Stimulated activated naive CD8-positive, alpha-beta T cell treated with anti-CD3 and anti-CD28 coated beads, Interleukin-15, Interleukin-2, amounts not matched to agents 100 U/mL and 50 U/mL, for 24 hours (primary cell): ENCODE measurements at places on chromosomes 13 and 19.
A peak's percentile ranks its signal among the peaks of the same experiment; 100 is the strongest.

GRCh38 chr19:45717983-45718650 is 12.6 kb downstream of the FBXO46 start:
- DNase-seq = no peak

- DNase-seq = no peak
Measured at GRCh38 chr13:84605927-84606326, 723.7 kb upstream of the SLITRK1 start.

GRCh38 chr13:86877441-86877840 is 793.7 kb upstream of the SLITRK5 start:
- DNase-seq = no peak

- no peak for DNase-seq
Measured at GRCh38 chr19:38544569-38545315, 73.0 kb downstream of the MAP4K1 start.

DNA sequence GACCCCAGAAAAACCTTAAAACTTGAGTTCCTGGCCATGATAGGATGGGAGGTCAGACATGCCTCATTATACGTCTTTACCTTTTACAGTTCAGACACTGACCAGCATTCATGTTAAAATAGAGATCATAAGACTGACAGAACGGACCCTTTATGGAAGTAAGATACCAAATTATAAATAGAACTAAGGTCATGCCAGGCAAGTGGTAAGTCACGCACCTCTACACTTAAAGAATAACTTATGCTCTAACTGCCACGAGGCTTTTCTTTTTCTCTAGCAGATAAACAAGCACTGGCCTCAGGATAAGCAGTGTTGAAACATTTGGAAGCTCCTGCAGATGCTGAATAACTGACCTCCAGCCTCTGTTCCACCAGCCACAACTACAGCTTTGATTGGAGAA is 28.4 kb downstream of the GPR42 start:
- no peak for DNase-seq

DNA sequence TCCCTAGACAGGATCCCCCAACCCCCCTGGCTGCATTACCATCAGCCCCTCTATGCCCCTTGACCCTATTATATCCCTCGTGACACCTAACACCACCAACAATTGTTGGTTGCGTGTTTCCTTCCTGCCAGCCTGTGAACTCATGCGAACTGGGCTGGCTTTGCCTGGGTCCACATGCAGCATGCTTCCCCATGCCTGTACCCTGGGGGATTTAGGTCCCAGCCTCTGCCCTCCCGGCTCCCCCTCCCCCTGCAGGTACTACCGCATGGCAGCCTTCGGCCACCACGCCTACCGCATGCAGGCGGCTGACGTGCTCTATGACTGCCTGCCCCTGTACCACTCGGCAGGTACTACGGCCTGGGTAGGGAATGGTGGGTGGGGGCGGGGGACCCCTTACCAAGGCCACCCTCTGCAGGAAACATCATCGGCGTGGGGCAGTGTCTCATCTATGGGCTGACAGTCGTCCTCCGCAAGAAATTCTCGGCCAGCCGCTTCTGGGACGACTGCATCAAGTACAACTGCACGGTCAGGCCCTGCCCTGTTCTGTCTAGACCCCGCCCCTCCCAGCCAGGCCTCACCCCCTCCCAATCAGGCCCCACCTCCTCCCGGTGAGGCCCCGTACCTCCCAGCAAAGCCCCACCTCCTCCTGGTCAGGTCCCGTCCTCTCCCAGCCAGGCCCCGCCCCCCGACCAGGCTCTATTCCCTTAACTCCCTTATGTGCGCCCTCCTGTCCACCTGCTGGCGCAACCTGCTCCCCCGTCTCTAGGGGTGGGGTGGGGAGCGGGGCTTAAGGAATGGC is 18.5 kb downstream of the SLC27A1 start:
- DNase-seq = peak; percentile 90

DNA sequence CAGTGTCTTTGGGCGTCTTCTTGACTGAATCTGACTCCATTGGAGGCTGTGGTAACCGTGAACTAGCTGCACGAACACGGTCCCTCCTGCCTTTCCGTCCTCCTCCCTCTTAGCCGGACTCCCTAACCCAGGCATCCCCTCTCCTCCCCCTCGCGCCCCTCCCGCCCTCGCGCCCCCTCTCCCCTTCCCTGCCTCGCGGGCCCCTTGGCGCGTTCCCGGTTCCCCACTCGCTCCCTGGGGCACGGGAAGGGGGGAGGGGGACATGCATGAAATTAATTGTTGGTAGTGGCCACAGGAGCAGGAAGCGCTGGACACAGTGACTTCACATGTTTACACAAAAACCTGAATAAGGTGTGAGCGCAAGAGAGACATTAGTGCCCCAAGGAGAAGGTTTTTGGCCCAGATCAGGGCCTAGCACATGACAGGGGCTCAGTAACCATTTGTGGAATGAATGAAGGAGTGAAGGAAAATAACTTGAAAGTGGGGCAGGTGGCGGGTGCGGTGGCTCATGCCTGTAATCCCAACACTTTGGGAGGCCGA is 279 bp downstream of the DMRTC2 start:
- no peak for DNase-seq

DNA sequence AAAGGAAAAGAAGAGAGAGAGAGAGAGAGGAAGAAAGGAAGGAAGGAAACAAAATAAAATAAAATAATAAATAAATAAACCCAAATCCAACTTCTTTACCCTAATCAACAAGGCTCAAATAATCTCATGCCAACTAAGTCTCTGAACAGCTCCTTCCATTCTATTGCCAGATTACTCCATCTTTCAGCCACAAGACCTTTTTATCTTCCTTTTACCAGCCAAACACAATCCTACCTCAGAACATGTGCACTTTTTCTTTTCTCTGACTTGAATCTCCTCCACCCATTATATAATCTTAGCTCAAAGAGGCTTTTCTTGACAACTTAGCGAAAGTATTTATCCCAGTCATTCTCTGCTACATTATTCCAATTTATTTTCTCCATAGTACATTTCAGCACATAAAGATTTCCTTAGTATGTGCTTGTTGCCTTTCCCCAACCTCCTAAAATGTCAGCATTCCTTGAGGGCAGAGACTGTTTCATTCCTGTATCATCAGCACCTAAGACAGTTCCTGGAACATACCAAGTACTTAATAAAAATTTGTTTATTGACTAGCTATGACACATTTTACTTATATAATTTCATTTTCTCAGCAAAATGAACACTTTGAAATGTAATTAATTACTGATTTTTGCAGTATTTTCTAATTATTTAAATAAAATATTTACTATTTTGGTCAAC is 33.5 kb upstream of the USPL1 start:
- DNase-seq = no peak

DNA sequence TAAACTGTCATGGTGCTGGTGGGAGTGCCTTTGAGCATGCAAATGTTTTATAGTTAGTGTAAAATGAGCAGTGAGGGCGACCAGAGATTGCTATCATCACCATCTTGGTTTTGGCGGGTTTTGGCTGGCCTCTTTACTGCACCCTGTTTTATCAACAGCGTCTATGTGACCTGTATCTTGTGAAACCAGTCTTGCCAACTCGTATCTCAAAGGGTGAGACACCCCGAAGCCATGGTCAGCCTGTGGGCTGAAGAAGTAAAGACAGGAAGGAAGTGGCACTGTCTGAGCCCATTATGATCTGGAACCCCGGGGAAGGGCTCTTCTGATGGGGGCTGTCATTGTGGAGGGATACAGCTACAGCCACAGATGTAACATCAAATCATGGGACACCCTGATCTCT is 81.5 kb upstream of the FAM216B start:
- DNase-seq = no peak

DNA sequence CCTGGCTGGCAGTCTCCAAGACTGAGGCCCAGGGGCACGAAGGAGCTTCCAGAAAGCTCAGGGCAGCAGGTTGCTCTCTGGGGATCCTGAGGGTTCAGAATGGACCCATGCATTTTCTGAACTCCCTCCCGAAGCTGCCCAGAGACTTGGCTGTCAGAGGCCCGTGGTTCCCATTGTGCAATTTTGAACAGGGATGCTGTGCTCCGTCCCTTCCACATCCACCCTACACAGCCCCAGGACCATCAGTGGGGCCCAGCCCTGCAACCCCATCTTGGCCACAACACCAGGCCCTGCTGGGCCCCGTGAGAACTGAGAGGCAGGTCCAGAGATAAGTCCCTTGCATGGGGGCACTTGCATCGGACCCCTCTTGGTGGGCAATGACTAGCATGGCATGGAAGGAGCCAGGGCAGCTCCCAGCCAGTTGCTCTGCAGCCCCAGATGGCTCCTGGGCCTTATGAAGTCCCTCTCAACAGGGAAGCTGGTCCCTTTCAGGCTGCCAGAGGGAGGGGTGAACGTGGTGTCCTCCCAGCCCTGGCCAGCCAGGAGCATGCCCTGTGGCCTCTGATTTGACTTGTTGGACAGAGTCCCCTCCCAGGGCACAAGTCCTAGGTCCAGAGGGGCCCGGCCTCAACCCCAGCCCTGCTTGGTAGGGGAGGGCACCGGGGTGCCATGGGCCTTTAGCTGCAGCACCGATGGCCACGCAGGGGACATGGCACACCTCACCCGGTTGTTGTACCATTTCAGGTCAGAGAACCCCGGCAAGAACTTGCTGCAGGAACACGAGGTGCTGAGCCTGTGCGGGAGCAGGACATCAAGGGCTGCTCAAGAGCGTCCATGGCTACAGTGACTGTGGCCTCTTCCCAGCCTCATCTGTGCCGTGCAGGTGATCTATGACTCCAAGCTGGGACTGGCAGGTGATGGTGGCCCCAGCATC is 17.3 kb upstream of the ZNF14 start:
- DNase-seq = no peak

GRCh38 chr13:90934741-90935140 is 412.7 kb upstream of the MIR17HG start:
- no peak for DNase-seq

DNA sequence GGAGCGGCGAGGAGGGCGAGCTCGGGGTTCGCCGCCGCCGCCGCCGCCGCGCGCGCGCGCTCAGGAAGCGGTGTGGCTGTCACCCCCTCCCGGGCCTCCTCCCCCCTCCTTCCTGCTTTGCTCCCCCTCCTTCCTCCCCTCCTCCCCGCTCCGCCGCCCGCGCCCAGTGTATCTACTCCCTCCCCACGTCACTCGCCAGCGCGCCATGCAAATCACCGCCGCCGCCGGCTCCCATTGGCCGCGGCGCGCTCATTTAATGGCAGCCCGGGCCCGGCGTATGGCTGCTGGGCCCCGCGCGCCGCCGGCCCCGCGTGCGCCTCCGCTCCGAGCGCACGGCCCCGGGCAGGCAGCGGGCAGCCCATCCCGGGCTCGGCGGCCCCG is 335 bp upstream of the SOX1 start:
- peak; percentile 55 for DNase-seq

DNA sequence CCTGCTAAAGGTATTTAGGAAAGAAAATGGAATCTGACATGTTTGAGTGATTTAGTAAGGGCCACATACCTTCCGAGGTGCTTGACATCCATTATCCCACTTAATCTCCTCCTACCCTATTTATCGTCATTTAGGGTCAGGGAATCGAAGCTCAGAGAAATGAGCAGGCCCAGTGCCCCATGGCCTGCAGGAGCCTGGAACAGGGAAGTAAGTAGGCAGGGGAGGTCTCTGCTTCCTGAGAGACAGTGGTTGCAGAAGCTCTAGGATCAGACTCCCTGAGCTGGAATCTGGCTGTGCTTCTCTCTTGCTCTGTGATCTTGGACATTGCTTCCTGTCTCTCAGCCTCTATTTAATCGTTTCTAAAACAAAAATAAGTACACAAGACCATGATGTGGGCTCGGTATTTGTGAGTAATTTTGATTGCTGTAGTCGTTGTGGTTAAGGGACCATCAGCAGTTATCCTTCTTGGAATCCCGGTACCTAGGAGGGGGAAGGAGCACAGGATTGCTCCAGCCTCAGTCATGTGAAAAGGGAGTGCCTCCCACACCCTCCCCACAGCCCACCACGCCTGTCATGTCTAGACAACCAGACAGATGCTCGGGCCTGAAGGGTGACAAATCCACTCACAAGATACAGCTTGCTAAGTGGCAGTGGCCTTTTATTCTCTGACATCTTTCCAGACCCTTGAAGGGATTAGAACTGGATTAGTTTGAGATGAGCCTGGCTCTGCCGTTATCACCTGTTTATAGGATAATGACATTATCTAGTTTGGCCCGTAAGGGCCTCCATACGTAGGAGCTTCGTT is 169.2 kb upstream of the TSHZ3 start:
- no peak for DNase-seq

GRCh38 chr19:54426291-54426931 is 11.1 kb downstream of the TTYH1 start:
- no peak for DNase-seq

DNA sequence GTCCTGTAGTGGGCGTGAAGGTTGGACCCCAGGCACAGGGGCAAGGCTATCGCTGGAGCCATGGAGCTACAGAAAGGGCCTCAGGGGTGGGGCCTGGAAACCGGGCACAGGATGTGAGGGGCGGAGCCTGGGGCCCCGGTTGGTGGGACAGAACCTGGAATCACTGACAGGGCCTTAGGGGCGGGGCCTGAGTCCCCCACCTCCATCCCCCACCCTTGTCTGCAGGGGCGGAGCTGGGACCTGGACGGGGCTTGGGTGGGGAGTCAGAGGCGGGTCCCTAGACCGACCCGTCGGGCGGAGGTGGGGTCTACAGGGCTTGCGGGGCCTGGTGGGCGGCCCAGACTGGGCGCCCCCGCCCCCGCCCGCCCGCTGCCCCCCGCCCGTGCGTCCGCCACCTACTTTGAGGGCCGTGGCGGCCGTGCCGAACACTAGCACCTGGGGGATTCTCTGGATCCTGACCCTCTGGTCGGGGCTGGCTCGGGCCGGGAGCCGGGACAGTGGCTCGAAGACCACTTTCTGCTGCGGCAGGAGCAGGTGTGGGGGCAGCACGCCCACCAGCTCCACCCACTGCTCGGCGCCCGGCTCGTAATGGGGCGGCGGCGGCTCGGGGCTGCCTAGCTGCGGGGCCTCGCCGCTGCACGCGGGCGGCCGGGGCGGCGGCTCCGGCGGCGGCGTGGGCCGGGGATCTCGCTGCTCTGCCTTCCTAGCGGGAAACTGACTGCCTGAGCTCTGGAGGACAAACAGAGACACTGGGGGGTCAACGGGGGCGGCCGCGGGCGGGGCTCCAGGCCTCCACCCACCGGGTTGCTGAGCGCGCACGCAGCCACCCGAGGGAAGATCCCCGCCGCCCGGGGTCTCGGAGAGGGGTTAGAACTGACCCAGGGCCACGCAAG is 26.3 kb downstream of the DCAF15 start:
- peak; percentile 67 for DNase-seq

GRCh38 chr13:41196620-41197019 is 2.3 kb upstream of the KBTBD7 start:
- DNase-seq = no peak

- DNase-seq = no peak
Measured at GRCh38 chr19:3636962-3637361, 10.4 kb upstream of the CACTIN start.

DNA sequence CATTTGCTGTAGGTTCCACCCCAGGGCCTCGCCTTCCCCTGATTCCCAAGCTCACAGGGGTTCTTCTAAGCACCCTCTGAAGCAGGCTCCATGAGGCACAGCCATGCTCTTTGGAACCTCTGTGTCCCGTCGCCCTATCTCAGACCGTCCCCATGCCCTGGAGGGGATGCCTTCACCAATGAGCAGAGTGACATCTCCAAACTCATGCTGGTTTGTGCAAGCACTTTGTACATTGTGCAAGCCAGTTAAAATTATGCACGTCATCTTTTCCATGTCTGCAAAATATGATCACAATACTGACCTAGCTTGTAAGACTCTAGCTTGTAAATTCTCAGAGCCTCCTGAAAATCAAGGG is 46.5 kb upstream of the RAP2A start:
- no peak for DNase-seq

- DNase-seq = no peak
Measured at GRCh38 chr13:106819413-106820180, 251.7 kb upstream of the ARGLU1 start.

GRCh38 chr19:42078058-42078457 is 2.1 kb downstream of the ZNF574 start:
- DNase-seq = no peak
